NCI-H2171 (cell line): ENCODE measurements at places on chromosomes 3 and 15.
A peak's percentile ranks its signal among the peaks of the same experiment; 100 is the strongest.

- DNase-seq: no peak
These were observed 45.3 kb downstream of the CAPN3 start for GRCh38 chr15:42404461-42405235.

- DNase-seq: no peak
These were observed 14.0 kb upstream of the LARP6 start for GRCh38 chr15:70867911-70868467.

- DNase-seq: peak; percentile 74
These were observed 216.4 kb downstream of the TCF12 start for GRCh38 chr15:57134851-57135250.

GRCh38 chr3:71041371-71041770 lies 542.2 kb downstream of the FOXP1 start:
- DNase-seq: no peak

- DNase-seq: no peak
These were observed 106.3 kb downstream of the LRRK1 start for GRCh38 chr15:101025501-101025885.

GRCh38 chr3:141542202-141542969 lies 55.6 kb downstream of the RASA2 start:
- no peak for DNase-seq

GRCh38 chr3:150299201-150299600 lies 108.9 kb upstream of the TSC22D2 start:
- no peak for DNase-seq

DNA sequence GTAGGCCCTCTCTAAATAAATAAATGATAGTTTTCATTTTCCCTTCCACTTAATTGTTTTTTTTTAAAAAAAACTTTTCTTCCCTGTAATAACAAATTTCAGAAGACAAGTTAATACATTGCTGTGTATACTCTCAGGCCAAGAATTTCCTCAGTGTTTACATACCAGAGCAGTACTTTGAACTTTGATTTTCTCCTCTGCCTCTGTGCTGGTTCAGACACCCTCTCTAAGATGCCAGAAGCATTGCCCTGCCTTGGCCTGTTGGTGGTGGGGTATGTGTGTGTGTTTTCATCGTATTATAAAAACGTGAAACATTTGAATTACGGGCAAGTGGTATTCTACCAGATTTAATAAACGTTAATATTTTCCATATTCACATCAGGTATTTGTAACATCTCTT lies 70.1 kb downstream of the SMAD3 start:
- DNase-seq: no peak

DNA sequence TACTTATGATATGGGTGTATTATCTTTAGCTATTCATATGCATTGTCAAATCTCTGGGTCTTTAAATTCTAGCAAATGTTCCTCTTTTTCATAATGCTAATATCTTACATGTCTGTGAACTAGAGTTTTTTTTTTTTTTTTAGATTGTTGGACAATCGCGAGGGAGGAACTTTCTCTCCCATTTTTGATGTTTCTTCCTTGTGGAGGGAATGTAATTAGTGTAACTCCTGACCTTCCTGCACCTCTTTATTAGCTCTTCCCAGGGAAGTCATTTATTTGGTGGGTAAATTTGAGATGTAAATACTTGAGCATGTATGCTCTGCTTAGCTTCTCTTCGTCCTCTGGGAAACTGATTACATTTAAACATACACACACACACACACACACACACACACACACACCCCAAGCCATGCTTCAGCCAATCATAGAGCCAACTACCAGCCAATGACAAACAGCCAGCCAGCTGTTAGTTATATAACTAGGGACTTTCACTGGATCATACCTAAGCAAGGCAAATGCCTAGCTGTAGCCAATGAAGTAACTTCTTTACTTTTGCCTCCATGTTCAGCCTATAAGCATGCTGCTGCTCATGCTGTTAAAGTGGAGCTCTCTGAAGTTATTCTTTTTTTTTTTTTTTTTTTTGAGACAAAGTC lies 8.3 kb upstream of the USP8 start:
- no peak for DNase-seq

- no peak for DNase-seq
These were observed 2.9 kb upstream of the MCM2 start for GRCh38 chr3:127595303-127595702.

DNA sequence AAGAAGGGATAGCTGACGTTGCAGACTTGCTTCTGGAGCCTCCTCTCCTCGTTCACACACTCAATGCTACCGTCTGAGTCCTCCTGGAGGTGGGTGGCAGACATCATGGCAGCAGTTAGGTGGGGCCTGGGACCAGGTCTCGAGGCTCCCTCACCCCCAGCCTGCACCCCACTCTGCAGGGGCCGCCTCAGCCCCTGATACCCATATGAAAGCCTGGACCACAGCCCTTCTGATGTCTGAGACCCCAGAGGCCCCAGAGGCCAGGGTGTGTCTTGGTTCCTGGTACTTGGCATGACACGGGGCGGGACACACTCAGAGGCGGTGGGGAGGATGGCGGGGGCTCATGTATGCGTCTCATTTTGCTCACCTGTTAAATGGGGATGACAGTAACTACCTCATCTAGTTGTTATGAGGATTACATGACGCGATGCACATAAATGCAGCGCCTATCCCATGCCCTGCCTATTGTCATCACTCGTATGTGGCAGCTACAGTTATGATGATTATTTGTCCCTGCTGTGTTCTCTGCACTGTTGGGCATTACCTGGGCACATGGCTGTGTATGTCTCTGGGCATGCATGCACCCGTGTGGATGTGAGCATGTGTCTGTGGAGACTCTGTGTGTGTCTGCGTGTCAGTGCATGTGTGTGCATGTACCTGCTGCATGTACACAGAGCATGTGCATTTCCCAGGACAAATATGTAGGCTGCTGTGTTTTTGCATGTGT lies 39.9 kb downstream of the FEM1B start:
- no peak for DNase-seq

DNA sequence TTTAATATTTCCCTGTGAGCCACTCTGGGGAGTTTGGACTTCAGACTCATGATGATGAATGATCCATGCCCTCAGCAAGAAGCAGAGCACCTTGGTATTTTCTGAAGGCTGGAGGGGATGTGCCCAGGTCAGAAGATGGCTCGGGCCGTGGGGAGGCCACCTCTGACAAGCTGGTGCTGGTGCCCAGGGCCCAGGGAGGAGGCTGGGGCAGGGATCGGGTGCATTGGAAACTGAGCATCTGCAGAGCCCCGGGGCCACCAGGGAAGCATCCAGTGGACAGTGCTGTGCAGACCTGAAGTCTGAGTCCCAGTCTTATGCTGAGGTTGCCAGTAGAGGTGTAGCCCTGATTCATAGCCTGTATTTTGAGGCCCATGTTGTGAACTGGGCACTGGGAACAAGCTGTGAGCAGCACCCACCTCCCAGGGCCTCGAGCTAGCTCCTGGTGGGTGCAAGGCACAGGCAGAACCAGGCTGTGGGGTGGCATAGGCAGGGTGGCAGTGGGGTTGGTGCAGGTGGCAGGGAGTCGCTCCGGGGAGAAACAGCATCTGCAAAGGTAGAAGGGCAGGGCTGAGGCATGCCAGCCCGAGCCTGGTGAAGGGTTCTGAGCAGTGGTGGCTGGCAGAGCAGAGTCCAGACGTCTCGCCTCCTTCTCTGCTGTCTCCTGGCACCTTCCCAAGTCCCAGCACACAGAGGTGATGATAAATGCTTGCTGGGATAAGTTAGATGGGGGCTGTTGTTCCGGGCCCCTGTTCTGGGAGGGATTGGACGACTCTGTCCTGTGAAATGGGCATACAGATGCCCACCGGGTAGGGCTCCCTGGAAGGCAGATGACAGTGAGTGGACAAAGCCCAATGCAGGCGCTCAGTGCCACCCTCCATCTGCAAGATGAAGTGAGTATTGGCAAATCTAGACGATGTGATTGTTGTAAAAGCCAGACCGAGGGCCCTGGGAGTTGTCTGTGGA lies 10.6 kb downstream of the DNAJB8 start:
- peak; percentile 40 for DNase-seq

GRCh38 chr3:135147657-135148056 lies 352.6 kb downstream of the EPHB1 start:
- no peak for DNase-seq

DNA sequence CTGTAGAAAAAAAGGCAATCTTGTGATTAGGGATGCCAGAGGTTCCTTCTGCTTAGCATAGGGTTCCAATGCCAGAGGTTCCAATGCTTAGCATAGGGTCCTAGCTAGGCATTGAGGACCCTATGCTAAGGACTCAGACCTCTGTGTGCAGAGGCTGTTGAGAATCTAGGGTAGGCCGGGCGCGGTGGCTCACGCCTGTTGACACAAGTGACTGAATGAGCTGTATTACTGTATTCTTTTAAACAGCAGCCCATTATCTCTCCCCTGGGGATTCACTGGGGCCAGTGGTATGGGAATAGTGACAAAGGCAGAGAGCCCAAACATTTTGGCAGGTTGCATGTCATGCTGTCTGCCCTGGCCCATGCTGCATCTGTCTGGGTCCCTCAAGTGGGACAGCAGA lies 16.2 kb downstream of the PAK6 start:
- DNase-seq: no peak

- DNase-seq: no peak
These were observed 55.6 kb downstream of the SMAD3 start for GRCh38 chr15:67120839-67121643.

DNA sequence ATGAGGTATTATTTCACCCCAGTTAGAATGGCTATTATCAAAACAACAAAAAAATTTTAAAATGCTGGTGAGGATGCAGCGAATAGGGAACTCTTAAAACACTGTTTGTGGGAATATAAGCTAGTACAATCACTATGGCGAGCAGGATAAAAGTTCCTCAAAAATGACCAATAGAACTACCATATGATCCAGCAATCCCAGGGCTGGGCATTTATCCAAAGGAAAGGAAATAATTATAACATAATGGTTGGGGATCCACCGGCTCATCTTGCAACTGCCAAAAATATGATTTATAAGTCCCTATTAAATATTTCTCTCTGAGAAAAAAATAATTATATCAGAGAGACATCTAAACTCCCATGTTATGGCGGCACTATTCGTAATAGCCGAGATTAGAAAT lies 127.6 kb upstream of the MME start:
- DNase-seq: no peak

DNA sequence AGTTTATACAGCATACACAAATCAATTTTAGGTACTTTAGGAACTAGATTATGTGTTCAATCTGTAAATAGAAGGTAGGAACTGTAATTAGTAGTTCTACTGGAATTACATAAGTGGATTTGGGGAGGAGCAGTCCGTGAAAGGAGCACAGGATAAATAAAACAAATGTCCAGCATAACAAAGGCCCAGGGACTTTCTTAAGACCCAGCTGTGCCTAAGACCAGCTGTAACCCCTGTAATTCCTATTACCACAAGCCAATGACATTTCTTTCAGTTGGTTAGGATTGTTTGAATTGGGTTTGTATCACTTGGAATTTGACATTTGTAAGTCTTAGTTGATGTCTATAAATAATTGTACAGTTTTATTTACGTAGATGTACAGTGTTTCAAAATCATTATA lies 4.8 kb upstream of the ZBTB20 start:
- no peak for DNase-seq

DNA sequence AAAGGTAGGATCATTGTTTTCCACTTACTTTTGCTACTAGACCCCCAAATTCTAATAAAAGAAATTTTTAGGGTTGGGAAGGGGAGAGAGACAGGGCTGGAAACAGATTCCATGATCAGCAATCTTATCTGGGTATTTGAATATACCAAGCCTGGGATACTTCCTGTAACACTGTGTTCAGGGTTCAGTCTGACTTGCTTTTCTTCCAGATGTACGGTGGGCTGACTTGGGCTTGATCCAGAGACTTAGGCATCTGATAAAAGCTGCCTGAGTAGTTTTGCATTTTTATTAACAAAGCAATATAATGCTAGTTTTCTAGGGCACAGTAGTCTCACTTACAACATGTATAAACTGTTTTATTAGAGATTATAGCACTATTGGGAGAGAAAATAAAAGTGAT lies 49.2 kb downstream of the KCNMB2 start:
- no peak for DNase-seq

GRCh38 chr3:115186351-115187148 lies 39.5 kb upstream of the ZBTB20 start:
- no peak for DNase-seq

- no peak for DNase-seq
These were observed 165.5 kb downstream of the CLSTN2 start for GRCh38 chr3:140100479-140100878.
